Epithelial cell of umbilical artery (primary cell): ENCODE measurements at places on chromosomes 16 and 17. TPM values are rescaled to one million over a fixed set of nuclear protein-coding genes. Genes with fewer than 3 reads are reported as not detected.

Gene CNEP1R1
- 28.3 and 37.2 TPM in 2 replicates for total RNA-seq

Gene NOG
- total RNA-seq = 1.4 and 1.6 TPM in 2 replicates

Gene NXPH3
- under 0.01 and 0.61 TPM in 2 replicates for total RNA-seq

Gene CCDC144A
- 4.3 and 5.5 TPM in 2 replicates for total RNA-seq

Gene CDH13
- total RNA-seq = 55.9 and 94.5 TPM in 2 replicates

Gene INCA1
- total RNA-seq = not detected in 2 replicates

Gene KCNH6
- under 0.01 TPM in 1 of 2 replicates, not detected in the other for total RNA-seq

Gene C17orf78
- not detected in 2 replicates for total RNA-seq

Gene CRYM
- not detected in 2 replicates for total RNA-seq

Gene ZNF267
- total RNA-seq = 35.1 and 55.6 TPM in 2 replicates

Gene ABCC11
- not detected in 2 replicates for total RNA-seq

Gene DNAH3
- under 0.01 and 0.15 TPM in 2 replicates for total RNA-seq

Gene MED31
- total RNA-seq = 16.4 and 17.5 TPM in 2 replicates

Gene KREMEN2
- not detected in 2 replicates for total RNA-seq

Gene SHISA9
- not detected in 2 replicates for total RNA-seq

Gene CCL3
- not detected in 2 replicates for total RNA-seq

Gene ATP6V0C
- 4.3 and 4.5 TPM in 2 replicates for total RNA-seq

Gene SCNN1G
- total RNA-seq = not detected in 2 replicates

Gene CHAD
- not detected in 2 replicates for total RNA-seq

Gene SECTM1
- total RNA-seq = 0.65 and 8.8 TPM in 2 replicates

Gene CNGB1
- not detected in 2 replicates for total RNA-seq
